Glomerular endothelial cell (primary cell): ENCODE measurements at places on chromosomes 7 and 10. TPM values are rescaled to one million over a fixed set of nuclear protein-coding genes. Genes with fewer than 3 reads are reported as not detected.

CHST15 gene
- total RNA-seq, result 68.1 and 76.9 TPM in 2 replicates

TRIM74 gene
- total RNA-seq, result 0.76 TPM in 1 of 2 replicates, not detected in the other

ATOH7 gene
- total RNA-seq, result not detected in 2 replicates

FKBP6 gene
- total RNA-seq, result not detected in 2 replicates

CNPY1 gene
- not detected in 2 replicates for total RNA-seq

ARID5B gene
- 9.5 and 9.9 TPM in 2 replicates for total RNA-seq

TIMM23B gene
- total RNA-seq, result 7.5 and 22.5 TPM in 2 replicates
